ENCODE measurements at places on chromosomes 4 and X. TPM values are rescaled to one million over a fixed set of nuclear protein-coding genes. Genes with fewer than 3 reads are reported as not detected.

DOK7 gene
- 0.17 TPM for total RNA-seq

PPP1R2C gene
- total RNA-seq: not detected

SOWAHD gene
- not detected for total RNA-seq

DNA sequence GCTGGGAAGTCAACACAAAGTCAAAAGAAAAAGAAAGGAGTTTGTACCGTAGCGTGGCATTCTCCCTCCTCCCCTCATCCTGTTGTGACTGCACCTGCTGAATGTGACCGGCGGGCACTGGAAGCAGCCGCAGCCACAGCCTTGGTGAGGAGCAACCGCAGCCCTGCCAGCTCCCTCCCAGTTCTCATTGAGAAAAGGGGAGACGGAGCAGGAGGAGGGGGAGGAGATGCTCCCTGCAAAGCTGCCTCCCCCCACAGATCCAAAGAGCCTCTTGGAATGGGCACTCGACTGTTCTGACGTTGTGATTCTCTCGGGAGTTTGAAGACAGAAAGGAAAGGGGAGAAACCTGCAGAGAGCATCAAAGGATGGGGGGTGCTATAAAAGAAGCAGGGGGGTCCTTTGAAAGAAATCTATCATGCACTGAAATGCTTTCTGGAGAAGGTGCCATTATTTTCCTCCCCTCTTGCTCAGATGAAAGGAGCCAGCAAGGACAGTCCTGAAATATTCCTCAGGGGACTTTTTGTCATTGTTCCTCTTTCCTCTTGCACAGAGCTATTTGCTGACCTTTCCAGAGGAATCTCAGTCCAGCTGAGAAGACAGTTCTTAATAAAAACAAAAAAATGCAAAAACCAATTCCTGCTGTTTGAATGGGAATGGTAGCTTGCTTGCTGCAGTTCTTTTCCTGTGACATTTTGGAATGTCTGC is 429.7 kb downstream of the MAPK10 start:
- peak; percentile 32 for DNase-seq

GRCh38 chrX:22053481-22053880 is 21.4 kb downstream of the PHEX start:
- DNase-seq: no peak

- peak; percentile 0 for DNase-seq
Observed at GRCh38 chrX:134206221-134206620, 30.8 kb upstream of the CCDC160 start.

DNA sequence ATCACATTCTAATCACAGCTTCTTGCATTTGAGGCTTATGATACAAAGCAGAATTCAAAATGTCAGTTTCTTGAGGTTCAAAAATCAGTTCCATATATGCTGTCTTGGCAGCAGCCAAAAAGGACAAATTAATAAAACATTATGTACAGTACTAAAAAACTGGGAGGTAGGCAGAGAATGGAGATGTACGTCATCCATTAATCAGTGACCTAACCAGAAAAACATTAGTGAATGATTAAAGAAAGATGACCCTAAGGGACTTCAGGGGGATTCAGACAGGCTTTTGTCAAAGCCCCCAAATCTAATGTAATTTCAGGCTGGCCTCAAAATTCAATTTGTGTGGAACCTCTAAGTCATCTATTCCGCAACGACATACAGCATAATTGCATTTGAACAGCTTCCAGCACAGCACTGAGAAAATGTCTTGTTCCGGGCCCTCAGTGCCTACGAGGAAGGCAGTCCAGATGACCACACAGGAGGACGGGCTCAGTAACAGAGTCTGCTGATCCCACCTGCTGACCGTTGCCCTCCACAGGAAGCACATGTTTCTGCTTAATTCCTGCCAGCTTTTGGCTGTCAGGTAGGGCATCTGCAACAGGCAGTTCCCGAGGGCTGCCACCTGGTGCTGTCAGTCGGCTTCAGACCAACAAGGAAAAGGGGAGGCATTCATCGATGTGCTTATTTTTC is 83.8 kb upstream of the HHIP start:
- peak; percentile 85 for DNase-seq

DNA sequence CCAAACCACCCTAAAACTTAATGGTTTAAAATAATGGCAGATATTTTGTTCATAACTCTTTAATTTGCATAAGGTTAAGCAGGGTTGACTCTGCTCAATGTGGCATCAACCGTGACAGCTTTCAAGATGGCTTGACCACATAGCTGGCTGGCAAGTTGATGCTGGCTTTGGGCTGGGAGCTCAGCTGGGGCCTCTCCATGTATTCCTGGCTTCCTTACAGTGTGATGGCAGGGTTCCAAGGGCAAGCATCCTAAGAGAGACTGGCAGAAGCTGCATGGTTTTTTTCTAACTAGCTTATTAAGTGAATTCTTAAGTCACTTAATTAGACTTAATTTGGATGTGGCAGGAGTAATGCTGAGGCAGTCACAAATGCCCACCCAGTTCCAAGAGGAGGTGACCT is 4.5 kb downstream of the RP2 start:
- DNase-seq: peak; percentile 34

- DNase-seq: no peak
Observed at GRCh38 chrX:10166731-10167151, 10.0 kb downstream of the CLCN4 start.

- DNase-seq: peak; percentile 97
Observed at GRCh38 chr4:55069248-55069647, 56.1 kb downstream of the KDR start.

- DNase-seq: no peak
Observed at GRCh38 chrX:150863191-150863590, 35.3 kb downstream of the CD99L2 start.

GRCh38 chr4:145843148-145843547 is 95.5 kb downstream of the ZNF827 start:
- peak; percentile 88 for DNase-seq
